Tracheal epithelial cell (primary cell): ENCODE measurements at places on chromosomes 2 and 18. TPM values are rescaled to one million over a fixed set of nuclear protein-coding genes. Genes with fewer than 3 reads are reported as not detected.

Gene PAIP2B
- total RNA-seq, result 2.2 and 3.4 TPM in 2 replicates

Gene GATA6
- total RNA-seq, result 2.9 and 5.1 TPM in 2 replicates

Gene PXDN
- 36.7 and 118 TPM in 2 replicates for total RNA-seq

Gene SPATA3
- not detected in 2 replicates for total RNA-seq

Gene KLHL29
- 5.1 and 6.0 TPM in 2 replicates for total RNA-seq

Gene ACTR1B
- 40.7 and 70.1 TPM in 2 replicates for total RNA-seq

Gene REV1
- 28.0 and 32.8 TPM in 2 replicates for total RNA-seq

Gene SPEG
- 1.5 and 4.8 TPM in 2 replicates for total RNA-seq

Gene PJVK
- 0.72 TPM in 1 of 2 replicates, not detected in the other for total RNA-seq

Gene RPRM
- not detected in 2 replicates for total RNA-seq

Gene COPS9
- 25.4 and 36.1 TPM in 2 replicates for total RNA-seq

Gene TUBA3E
- total RNA-seq, result not detected in 2 replicates

Gene DPP10
- not detected in 2 replicates for total RNA-seq

Gene MAP3K19
- under 0.01 TPM in 1 of 2 replicates, not detected in the other for total RNA-seq
